Fibroblast of lung (primary cell): ENCODE measurements at places on chromosomes 13 and 19.

DNA sequence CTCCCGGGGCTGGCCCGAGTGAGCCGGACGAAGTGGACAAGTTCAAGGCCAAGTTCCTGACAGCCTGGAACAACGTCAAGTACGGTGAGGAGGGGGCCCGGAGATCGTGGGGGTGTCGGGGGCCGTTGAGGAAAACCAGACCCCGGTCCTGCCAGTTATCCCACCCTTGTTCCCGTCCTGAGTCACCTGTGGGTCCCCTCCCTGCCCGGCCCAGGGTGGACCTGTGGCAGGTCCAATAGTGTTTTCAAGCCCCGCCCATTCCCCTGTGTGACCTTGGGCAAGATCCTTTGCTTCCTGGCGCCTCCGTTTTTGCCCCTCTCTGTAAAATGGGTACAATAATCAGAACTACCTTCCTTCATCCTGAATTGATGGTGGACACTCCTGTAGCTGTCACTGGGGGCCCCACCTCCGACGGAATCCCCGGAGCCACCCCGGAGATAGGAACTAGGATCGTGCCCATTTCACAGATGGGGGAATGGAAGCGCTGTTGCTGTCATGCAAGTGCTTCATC is 593 bp downstream of the ATG4D start:
- DNase-seq = no peak

GRCh38 chr13:27011661-27012060 is 159.9 kb downstream of the USP12 start:
- DNase-seq = no peak

DNA sequence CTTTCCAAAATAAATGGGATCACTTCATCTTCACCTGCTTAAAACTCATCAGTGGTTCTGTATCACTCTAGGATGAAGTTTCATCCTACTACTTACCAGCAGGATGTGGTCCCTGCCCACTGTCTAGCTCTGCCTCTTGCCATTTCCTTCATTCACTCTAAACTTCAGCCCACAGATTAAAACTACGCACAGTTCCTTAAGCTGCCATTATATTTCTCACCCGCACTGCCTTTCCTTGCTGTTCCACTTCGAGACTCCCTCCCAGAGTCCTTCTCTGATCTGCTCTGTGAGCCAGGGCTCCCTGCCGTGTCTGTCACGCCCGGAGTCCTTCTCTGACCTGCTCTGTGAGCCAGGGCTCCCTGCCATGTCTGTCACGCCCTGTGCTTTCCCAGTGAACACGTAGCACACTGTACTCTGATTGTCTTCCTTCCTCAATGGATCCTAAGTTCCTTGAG is 52.0 kb upstream of the NPAS1 start:
- no peak for DNase-seq

GRCh38 chr19:16659464-16659831 is 496 bp downstream of the SMIM7 start:
- DNase-seq = no peak

DNA sequence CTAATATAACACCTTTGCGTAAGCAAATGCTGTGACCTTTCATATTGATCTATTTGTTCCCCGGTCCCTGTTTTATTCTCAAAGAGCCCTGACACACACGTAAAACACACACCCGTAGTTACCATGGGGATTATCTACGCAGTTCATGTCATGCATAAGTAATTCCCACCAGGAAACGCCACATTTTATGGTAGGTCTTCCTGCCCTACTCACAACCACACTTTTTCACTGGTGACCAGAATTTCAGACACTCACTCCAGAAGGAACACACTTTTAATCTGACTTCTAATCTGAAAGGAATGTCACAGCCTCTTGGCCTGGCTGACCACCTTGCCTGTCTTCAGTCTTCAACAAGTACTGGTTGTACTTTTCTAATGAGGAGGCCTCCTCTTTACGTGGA is 46.8 kb downstream of the SLC7A1 start:
- peak; percentile 94 for DNase-seq

DNA sequence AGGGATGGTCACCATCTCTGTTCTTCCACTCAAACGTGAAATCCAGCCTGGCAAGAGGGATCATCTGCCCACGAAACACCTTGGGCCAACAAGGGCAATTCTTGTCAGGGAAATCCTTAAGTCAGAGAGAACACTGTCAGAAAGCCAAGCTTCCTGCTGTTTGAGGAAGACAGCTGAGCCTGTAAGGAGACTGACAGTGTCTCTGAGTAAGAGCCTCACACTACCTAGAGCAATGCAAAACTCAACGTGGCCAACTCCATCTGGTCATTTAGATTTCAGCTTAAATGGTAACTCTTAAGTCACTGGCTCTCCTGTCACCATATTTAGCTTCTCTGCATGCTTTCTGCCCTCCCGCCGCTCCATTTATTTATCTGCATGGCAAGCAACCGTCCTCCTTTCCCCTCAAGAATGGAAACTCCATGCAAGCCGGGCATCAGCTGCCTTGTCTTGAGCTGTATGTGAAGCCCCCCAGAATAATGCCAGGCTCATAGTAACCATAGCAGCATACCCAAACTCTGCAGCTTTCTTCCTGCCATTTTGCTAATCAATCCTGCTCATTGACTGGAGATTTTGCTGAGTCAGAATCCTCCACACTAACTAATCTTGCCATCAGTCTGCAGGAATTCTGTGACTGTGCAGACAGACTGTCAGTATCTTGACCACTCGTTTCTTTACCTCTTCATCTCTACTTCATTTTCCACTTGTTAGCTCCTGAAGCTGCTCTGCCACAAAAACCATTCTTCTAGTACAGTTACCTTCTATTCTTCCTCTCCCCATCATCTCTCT is 159.8 kb downstream of the IRS2 start:
- no peak for DNase-seq

- peak; percentile 3 for DNase-seq
Observed at GRCh38 chr13:60654415-60654814, 257.4 kb downstream of the TDRD3 start.

GRCh38 chr19:16325641-16326400 is 1.2 kb downstream of the KLF2 start:
- peak; percentile 33 for DNase-seq

DNA sequence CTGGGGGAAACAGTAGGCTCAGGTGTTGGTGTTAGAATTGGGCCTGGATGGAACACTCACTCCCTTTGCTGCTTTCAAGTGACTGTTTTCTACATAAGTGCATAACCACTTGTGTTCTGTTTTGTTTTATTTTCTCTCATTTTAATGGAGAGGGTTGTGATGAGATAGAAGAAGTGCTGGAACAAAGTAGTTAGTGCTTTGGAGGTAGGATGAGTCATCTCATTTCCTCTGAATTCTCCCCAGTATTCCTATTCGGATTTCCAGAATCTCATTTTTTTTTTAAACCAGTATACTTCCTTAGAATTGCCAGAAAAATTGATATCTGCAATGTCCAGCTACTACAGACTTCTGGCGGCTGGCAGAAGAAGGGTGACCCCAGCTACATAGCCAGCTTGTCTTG is 575.9 kb downstream of the MYO16 start:
- DNase-seq = peak; percentile 19

DNA sequence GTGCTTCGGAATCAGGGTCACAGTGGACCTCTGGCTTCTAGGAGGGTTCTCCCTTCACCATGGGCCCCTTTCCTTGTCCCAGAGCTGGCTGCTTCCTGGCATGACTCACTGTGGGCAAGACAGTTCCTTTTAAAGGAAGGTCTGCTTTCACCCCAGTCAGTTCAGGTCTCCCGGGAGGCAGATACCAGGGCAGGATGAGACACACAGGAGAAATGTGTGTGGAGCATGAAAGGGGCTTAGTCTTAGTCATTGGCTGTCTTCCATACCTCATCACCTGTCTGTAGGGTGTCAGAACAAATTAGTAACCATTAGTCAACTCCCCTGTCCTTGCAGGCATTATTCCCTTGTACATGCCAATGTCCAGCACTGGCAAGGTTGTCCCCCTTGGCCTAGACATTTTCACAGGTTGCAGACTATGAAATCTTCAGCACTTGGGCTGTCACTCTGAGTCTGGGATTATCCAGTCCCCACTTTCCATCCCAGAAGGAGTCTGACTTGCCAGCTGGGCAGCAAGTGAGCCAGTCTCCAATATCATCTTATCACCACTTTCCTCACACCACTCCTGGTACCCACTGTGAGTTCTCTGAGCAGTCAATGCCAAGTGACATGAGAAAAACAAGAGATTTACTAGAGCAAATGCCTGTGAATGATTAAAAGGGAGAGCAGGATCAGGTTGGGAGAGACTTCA is 76.8 kb upstream of the MEDAG start:
- no peak for DNase-seq

DNA sequence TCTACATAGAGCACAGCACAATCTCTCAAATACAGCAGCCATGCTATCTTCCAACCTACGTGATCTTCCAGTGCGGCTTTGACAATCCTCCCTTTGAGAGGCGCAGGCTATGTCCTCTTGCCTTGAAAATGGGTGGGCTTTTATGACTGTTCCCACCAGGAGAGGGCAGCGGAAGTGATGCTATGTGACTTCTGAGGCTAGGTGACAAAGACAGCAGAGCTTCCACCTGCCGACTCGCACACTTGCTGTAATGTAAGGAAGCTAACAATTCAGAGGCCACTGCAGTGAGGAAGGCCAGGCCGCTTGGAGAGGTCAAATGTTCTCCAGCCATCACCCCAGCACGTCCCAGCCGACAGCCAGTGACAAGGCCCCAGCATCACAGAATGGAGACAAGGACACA is 65.8 kb downstream of the MRPL57 start:
- no peak for DNase-seq

- DNase-seq = no peak
Observed at GRCh38 chr13:100645382-100645781, 29.2 kb downstream of the TMTC4 start.

- DNase-seq = no peak
Observed at GRCh38 chr19:3563709-3564524, 6.5 kb upstream of the MFSD12 start.

DNA sequence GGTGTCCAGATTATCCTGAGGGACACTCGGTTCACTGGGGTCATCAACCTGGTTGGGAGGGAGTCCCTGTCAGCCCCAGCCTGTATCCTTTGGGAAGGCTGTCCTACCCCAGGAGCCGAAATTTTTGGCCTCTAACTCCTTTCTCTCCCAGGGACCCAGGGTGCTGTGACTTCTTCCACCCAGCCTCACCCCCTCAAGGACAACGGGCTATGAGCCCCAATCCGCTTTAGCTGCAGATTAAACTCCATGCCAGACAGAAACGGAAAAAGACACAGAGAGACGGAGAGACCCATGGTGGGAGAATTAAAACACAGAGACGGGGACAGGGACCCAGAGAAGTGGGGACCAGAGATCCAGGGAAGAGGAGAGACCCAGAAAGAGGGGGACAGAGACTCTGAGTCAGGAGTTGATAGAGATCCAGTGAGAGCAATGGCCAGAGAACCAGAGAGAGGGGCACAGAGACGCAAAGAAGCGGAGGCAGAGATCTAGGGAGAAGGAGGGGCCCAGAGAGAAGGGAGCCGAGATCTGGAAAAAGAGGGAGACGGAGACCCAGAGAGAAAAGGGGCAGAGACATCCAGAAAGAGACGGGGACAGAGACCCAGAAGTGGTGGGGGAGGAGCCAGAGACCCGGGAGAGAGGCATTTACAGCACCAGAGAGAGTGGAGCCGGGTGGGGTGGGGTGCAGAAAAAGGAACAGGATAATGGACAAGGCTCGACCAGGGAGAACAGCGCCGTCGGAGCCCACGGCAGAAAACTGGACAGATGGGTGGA is 703 bp downstream of the SLC17A7 start:
- no peak for DNase-seq

DNA sequence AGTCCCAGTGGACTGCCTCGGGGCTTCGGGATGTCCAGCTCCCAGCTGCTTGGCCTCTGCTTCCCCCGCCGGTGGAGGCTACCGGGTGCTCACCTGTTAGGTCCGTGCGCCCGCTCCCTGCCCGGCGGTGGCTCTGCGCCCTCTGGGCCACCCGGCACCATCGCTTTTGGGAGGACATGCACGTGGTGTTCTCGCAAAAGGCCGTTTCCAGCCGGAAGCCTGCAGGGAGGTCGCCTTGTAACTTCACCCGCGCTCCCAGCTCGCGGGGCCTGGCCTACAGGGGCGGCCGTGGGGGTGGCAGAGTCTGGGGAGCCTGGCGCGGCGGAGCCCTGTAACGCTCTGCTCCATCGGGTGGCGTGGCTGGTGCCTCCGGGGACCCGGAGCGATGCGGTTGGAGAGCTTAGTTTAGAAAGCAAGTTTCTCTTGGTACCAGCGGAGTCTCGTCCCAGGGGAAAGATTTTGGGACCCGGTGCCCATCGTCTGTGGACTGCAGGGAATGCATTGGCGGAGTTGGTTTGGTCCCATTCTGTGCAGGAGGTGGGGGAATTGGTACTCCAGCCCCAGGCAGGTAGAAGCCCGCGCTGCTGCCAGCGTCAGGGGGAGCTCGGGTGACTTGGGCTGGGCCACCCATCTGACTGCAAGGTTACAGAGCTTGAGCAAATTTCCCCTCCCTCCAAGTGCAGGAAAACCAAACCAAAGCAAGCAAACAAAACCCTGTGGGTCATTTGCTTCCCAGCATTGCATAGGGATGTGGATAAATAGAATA is 673 bp downstream of the SPATA13 start:
- peak; percentile 22 for DNase-seq

GRCh38 chr19:28640506-28640905 is 572.4 kb downstream of the UQCRFS1 start:
- DNase-seq = no peak

GRCh38 chr13:36629057-36629385 is 44.8 kb upstream of the SERTM1 start:
- DNase-seq = no peak

- no peak for DNase-seq
Observed at GRCh38 chr19:58117841-58118575, 20.0 kb upstream of the ZSCAN18 start.

- no peak for DNase-seq
Observed at GRCh38 chr13:34044041-34044440, 226.1 kb downstream of the RFC3 start.

- peak; percentile 88 for DNase-seq
Observed at GRCh38 chr13:104571161-104571892, 1505.1 kb upstream of the SLC10A2 start.

DNA sequence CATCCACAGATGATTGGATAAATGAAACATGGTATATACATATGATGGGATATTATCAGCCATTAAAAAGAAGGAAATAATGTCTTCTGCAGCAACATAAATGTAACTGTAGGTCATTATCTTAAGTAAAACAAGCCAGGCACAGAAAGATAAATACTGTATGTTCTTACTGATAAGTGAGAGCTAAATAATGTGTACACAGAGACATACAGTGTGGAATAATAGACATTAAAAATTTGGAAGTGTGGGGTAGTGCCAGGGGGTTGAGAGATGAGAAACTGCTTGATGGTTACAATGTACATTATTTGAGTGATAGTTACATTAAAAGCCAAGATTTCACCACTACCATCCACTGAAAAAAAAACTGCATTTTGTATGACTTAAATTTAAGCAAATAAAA is 26.0 kb upstream of the GPC6 start:
- no peak for DNase-seq

GRCh38 chr13:48631441-48631840 is 22.3 kb upstream of the CYSLTR2 start:
- no peak for DNase-seq

- DNase-seq = peak; percentile 81
Observed at GRCh38 chr13:80547885-80548825, 207.2 kb upstream of the SPRY2 start.

- DNase-seq = peak; percentile 55
Observed at GRCh38 chr19:4051175-4052101, 15.3 kb downstream of the ZBTB7A start.
